ENCODE measurements at places on chromosomes 2 and 18. TPM values are rescaled to one million over a fixed set of nuclear protein-coding genes. Genes with fewer than 3 reads are reported as not detected.

Gene MATN3
- polyA plus RNA-seq, result not detected

Gene KCNS3
- not detected for polyA plus RNA-seq

Gene CCT7
- 379 TPM for polyA plus RNA-seq

Gene DHRS9
- polyA plus RNA-seq, result 0.31 TPM

Gene HRH4
- not detected for polyA plus RNA-seq

Gene SCRN3
- 13.6 TPM for polyA plus RNA-seq

Gene LIMS4
- not detected for polyA plus RNA-seq

Gene LGALSL
- not detected for polyA plus RNA-seq

Gene TGFA
- polyA plus RNA-seq, result 5.5 TPM

Gene SRD5A2
- polyA plus RNA-seq, result not detected

Gene UGT1A10
- polyA plus RNA-seq, result not detected

Gene KCNG3
- not detected for polyA plus RNA-seq

Gene CLEC4F
- not detected for polyA plus RNA-seq

Gene TRIM43
- polyA plus RNA-seq, result not detected

Gene SERPINB7
- not detected for polyA plus RNA-seq

Gene CIB4
- polyA plus RNA-seq, result not detected

Gene RELCH
- 4.5 TPM for polyA plus RNA-seq

Gene CHMP1B
- polyA plus RNA-seq, result 54.0 TPM

Gene ST8SIA5
- polyA plus RNA-seq, result not detected

Gene MTX2
- 13.8 TPM for polyA plus RNA-seq

Gene KCNE4
- polyA plus RNA-seq, result not detected

Gene TMEM185B
- 12.6 TPM for polyA plus RNA-seq

Gene TP53I3
- polyA plus RNA-seq, result 0.69 TPM

Gene ADGRF3
- 0.39 TPM for polyA plus RNA-seq

Gene SLC20A1
- 34.4 TPM for polyA plus RNA-seq

Gene C1QL2
- polyA plus RNA-seq, result not detected

Gene DTYMK
- 51.0 TPM for polyA plus RNA-seq

Gene ABCB11
- not detected for polyA plus RNA-seq

Gene IL36G
- not detected for polyA plus RNA-seq

Gene SLC16A14
- polyA plus RNA-seq, result 0.12 TPM

Gene AGBL5
- 10.2 TPM for polyA plus RNA-seq

Gene NTSR2
- polyA plus RNA-seq, result not detected

Gene SERPINB10
- polyA plus RNA-seq, result not detected

Gene GPR155
- 5.9 TPM for polyA plus RNA-seq

Gene RNF149
- 45.5 TPM for polyA plus RNA-seq

Measured in immature natural killer cell (primary cell).